ENCODE measurements at places on chromosomes 13 and 19. TPM values are rescaled to one million over a fixed set of nuclear protein-coding genes. Genes with fewer than 3 reads are reported as not detected.

RTBDN gene
- total RNA-seq: not detected

NDFIP2 gene
- 38.6 TPM for total RNA-seq

SWSAP1 gene
- 0.43 TPM for total RNA-seq

CEACAM16 gene
- not detected for total RNA-seq

ZFP36 gene
- total RNA-seq: 1.3 TPM

IZUMO1 gene
- not detected for total RNA-seq

MISP gene
- total RNA-seq: 0.18 TPM

SH2D3A gene
- total RNA-seq: 0.28 TPM

GARIN5A gene
- 0.28 TPM for total RNA-seq

PLK5 gene
- not detected for total RNA-seq

EFNB2 gene
- total RNA-seq: 0.46 TPM

ARL11 gene
- total RNA-seq: not detected

ZNF836 gene
- 7.5 TPM for total RNA-seq

CYP2S1 gene
- total RNA-seq: 17.8 TPM

ADGRE1 gene
- not detected for total RNA-seq

SPTBN4 gene
- 1.8 TPM for total RNA-seq

MATK gene
- under 0.01 TPM for total RNA-seq

ZNF99 gene
- not detected for total RNA-seq

ZNF260 gene
- total RNA-seq: 8.4 TPM
